ENCODE measurements at places on chromosomes 4 and X. TPM values are rescaled to one million over a fixed set of nuclear protein-coding genes. Genes with fewer than 3 reads are reported as not detected.

DUSP21 gene
- not detected for total RNA-seq

STOX2 gene
- not detected for total RNA-seq

DNA sequence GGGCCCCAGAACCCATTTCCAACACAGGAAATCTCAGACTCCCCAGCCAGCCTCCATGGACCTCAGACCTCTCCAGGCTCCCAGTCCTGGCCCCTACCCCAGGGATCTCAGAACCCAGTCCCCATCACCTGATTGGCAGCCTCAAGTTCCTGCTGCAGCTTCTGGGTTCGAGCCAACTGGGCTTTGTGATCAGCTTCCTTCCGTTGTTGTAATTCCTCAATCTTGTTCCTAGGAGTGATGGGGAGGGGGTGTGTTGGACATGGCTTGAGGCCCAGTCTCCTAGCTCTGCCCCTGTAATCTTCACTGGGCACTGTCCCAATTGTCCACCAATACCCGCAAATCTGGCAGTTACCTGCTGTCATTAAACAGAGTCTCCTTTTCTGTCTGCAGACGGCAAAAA lies 12.6 kb downstream of the GRIPAP1 start:
- H3K4me1 ChIP-seq: no peaks in the 10 kb centered on the region
- H3K27ac ChIP-seq: no peak overlapping the region
- no peak for DNase-seq
- H3K27me3 ChIP-seq: no peaks in the 10 kb centered on the region
- peaks cover 28% of the 10 kb centered on the region for H3K36me3 ChIP-seq

GRCh38 chr4:105951198-105951597 lies 55.9 kb downstream of the NPNT start:
- DNase-seq: no peak
- peaks cover 1% of the 10 kb centered on the region for H3K27me3 ChIP-seq
- H3K36me3 ChIP-seq: no peaks in the 10 kb centered on the region
- no peak overlapping the region for H3K27ac ChIP-seq
- H3K4me3 ChIP-seq: no peak overlapping the region

RNF128 gene
- total RNA-seq: not detected

SSX4B gene
- total RNA-seq: not detected

PABPC5 gene
- not detected for total RNA-seq

ZFP92 gene
- 1.5 TPM for total RNA-seq

DNA sequence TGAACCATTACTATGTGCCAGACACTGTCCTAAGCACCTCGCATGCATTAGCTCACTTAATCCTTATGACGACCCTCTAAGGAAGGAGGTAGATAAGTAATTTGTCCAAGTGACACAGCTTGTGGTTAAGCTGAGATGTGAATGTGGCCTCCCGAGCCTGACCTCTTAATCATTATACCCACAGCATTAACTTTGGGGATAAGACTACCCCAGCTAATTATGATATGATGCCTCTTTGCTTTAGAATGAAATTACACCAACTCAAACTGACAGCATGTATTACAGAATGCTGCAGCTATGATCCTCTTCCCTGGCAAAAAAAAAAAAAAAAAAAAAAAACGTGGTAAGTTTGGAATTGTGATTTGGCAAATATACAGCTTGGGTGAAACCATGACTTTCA lies 53.5 kb downstream of the APBB2 start:
- H3K4me3 ChIP-seq: no peak overlapping the region
- no peaks in the 10 kb centered on the region for H3K36me3 ChIP-seq
- no peak overlapping the region for H3K27ac ChIP-seq
- no peak for DNase-seq
- peaks cover 4% of the 10 kb centered on the region for H3K27me3 ChIP-seq

GRCh38 chr4:138636781-138637180 lies 378.8 kb upstream of the NOCT start:
- no peak overlapping the region for H3K27ac ChIP-seq
- no peaks in the 10 kb centered on the region for H3K27me3 ChIP-seq
- H3K4me3 ChIP-seq: no peak overlapping the region

POU4F2 gene
- total RNA-seq: not detected

SGMS2 gene
- total RNA-seq: 0.76 TPM

GRCh38 chr4:23654791-23655190 lies 235.1 kb downstream of the PPARGC1A start:
- no peaks in the 10 kb centered on the region for H3K27me3 ChIP-seq
- H3K27ac ChIP-seq: no peak overlapping the region
- no peak overlapping the region for H3K4me3 ChIP-seq
- H3K36me3 ChIP-seq: no peaks in the 10 kb centered on the region
- DNase-seq: no peak

PDLIM3 gene
- total RNA-seq: not detected

DNA sequence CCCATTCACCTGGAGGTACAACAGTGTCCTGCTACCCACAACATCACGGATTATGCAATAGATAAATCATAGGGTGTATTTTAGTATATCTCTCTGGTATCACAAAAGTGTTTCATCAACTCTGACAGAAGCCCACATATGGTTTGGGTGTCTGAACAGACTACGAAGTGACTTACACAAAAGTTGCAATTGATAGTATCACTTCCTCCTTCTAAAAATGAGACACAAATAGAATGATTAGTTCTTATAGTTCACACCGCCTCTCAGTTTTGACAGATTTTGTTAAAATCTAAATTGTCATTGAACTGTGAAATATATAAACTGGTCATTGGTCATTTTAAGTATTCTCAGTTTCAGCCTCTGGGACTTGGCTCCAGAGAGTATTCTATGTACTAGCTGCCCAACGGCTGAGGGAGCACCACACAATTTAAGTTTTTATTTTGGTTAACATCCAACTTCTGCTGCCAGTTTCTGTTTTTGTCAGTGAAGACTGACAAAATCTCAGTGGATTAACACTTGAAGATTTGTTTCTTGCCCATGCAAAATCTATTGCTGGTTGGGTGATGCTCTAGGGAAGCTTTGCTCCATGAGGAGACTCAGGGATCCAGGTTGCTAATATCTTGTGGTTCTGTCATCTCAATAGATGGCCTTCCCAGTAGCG lies 113.8 kb upstream of the PUDP start:
- no peak for DNase-seq
- no peak overlapping the region for H3K4me3 ChIP-seq
- peaks cover 22% of the 10 kb centered on the region for H3K36me3 ChIP-seq
- H3K4me1 ChIP-seq: no peaks in the 10 kb centered on the region

- H3K36me3 ChIP-seq: no peaks in the 10 kb centered on the region
- H3K27me3 ChIP-seq: peaks cover 2% of the 10 kb centered on the region
- DNase-seq: no peak
- H3K4me3 ChIP-seq: no peak overlapping the region
- no peak overlapping the region for H3K27ac ChIP-seq
Observed at GRCh38 chr4:90051999-90052398, 75.2 kb upstream of the CCSER1 start.

DNA sequence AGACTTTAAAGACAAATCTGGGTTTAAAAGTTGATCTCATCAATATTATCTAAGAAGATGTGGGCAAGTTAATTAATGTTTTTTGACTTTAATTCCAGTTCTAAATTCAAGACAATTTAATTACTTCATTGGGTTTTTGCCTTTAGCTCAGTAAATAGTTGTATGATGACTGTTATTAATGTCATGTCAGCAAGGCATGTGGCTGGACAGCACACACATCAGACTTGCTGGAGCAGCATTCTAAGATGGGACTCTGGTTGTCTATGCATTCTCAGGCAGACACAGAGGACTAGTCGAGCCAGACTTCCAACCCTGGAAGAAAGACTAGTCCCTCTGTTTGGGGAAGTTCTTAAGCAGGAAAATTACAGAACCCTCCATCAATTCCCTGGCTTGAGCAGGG lies 180.7 kb upstream of the GK2 start:
- no peak for DNase-seq
- no peaks in the 10 kb centered on the region for H3K4me1 ChIP-seq
- no peak overlapping the region for H3K27ac ChIP-seq
- no peak overlapping the region for H3K4me3 ChIP-seq

GRCh38 chr4:186954509-186954908 lies 230.9 kb upstream of the FAT1 start:
- no peak overlapping the region for H3K4me3 ChIP-seq
- DNase-seq: no peak
- no peaks in the 10 kb centered on the region for H3K4me1 ChIP-seq
- no peak overlapping the region for H3K27ac ChIP-seq
- no peaks in the 10 kb centered on the region for H3K27me3 ChIP-seq
- H3K36me3 ChIP-seq: no peaks in the 10 kb centered on the region

GRCh38 chr4:151922306-151922705 lies 161.5 kb upstream of the GATB start:
- peaks cover 8% of the 10 kb centered on the region for H3K4me1 ChIP-seq
- H3K4me3 ChIP-seq: no peak overlapping the region
- DNase-seq: peak; percentile 24
- no peaks in the 10 kb centered on the region for H3K36me3 ChIP-seq
- no peak overlapping the region for H3K27ac ChIP-seq

GRCh38 chr4:98601708-98602107 lies 56.7 kb downstream of the TSPAN5 start:
- peaks cover 12% of the 10 kb centered on the region for H3K36me3 ChIP-seq
- no peaks in the 10 kb centered on the region for H3K27me3 ChIP-seq
- peaks cover 55% of the 10 kb centered on the region for H3K4me1 ChIP-seq

ERCC6L gene
- total RNA-seq: 10.5 TPM

GRCh38 chr4:114312338-114312737 lies 286.3 kb upstream of the UGT8 start:
- no peaks in the 10 kb centered on the region for H3K36me3 ChIP-seq
- DNase-seq: no peak
- H3K27ac ChIP-seq: no peak overlapping the region
- no peaks in the 10 kb centered on the region for H3K27me3 ChIP-seq
- H3K4me3 ChIP-seq: no peak overlapping the region

GRCh38 chr4:8722556-8722955 lies 130.0 kb downstream of the CPZ start:
- H3K36me3 ChIP-seq: no peaks in the 10 kb centered on the region
- no peaks in the 10 kb centered on the region for H3K27me3 ChIP-seq
- no peaks in the 10 kb centered on the region for H3K4me1 ChIP-seq
- DNase-seq: no peak
- H3K4me3 ChIP-seq: no peak overlapping the region
- H3K27ac ChIP-seq: no peak overlapping the region

MAGEB10 gene
- total RNA-seq: not detected

DNA sequence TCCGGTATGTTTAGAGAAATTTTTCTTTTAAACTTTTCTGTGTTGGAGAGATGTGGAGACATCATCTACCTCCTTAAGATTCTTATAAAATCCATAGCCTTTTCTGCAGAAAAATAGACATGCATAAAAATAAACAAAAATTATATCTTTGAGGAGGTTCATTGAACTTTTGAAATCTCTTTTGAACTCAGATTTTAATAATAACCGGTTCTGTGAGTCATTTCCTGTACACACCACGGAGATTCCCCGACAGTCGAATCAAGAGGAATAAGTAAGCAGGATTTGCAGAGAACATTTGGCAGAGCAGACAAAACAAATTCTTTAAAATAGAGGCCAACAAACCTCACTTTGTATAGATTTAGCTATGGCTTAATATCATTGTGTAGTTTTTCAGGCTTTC lies 918.7 kb upstream of the POU3F4 start:
- H3K36me3 ChIP-seq: no peaks in the 10 kb centered on the region
- no peak overlapping the region for H3K4me3 ChIP-seq
- no peaks in the 10 kb centered on the region for H3K27me3 ChIP-seq
- no peak for DNase-seq
- H3K4me1 ChIP-seq: no peaks in the 10 kb centered on the region

GRCh38 chr4:38867478-38868058 lies at the start of gene FAM114A1:
Gene FAM114A1, plus strand, starts transcription at chr4:38867806. Its CDS starts 10,273 bp downstream, at chr4:38878079.
- peaks cover 27% of the 10 kb centered on the region for H3K27me3 ChIP-seq
- peak within 1 kb of the TSS; percentile 59 for H3K4me3 ChIP-seq
- no peaks in the 10 kb centered on the region for H3K36me3 ChIP-seq
- H3K4me1 ChIP-seq: peaks cover 7% of the 10 kb centered on the region
- DNase-seq: peak; percentile 33

GRCh38 chrX:124223524-124223923 lies 108.9 kb upstream of the TEX13D start:
- peak overlapping the region; percentile 31 for H3K27ac ChIP-seq
- H3K36me3 ChIP-seq: no peaks in the 10 kb centered on the region
- H3K4me3 ChIP-seq: peak overlapping the region; percentile 34

GRCh38 chrX:24415921-24416320 lies 49.2 kb upstream of the PDK3 start:
- no peak for DNase-seq
- H3K27me3 ChIP-seq: no peaks in the 10 kb centered on the region
- H3K4me3 ChIP-seq: no peak overlapping the region
- H3K27ac ChIP-seq: no peak overlapping the region
- no peaks in the 10 kb centered on the region for H3K36me3 ChIP-seq

DNA sequence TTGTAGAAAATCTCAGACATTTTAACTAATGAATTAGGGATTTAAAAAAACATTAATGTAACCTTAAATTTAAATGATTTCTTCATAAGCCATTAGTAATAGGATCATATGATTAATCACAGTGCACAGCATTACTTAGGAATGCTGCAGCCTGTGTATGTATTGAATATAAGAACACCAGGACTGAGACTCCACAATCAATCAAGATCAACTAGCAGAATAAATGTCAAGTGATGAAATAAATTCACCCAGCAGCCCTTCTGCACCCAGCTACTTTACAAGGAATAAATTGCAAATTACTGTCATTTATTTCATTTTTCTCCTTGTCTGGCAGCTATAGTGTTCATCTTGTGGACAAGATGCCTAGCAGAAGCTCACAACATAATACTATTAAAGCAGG lies 46.5 kb downstream of the NEIL3 start:
- H3K27me3 ChIP-seq: no peaks in the 10 kb centered on the region
- H3K36me3 ChIP-seq: peaks cover 8% of the 10 kb centered on the region
- no peak overlapping the region for H3K27ac ChIP-seq
- no peaks in the 10 kb centered on the region for H3K4me1 ChIP-seq
- DNase-seq: no peak

STARD8 gene
- total RNA-seq: 0.57 TPM

CCNA2 gene
- total RNA-seq: 100 TPM

- no peak for DNase-seq
- no peak overlapping the region for H3K4me3 ChIP-seq
- no peaks in the 10 kb centered on the region for H3K27me3 ChIP-seq
- peak overlapping the region; percentile 45 for H3K27ac ChIP-seq
- H3K4me1 ChIP-seq: peaks cover 73% of the 10 kb centered on the region
Observed at GRCh38 chrX:154063234-154063633, 34.3 kb downstream of the MECP2 start.

- no peak overlapping the region for H3K4me3 ChIP-seq
- H3K4me1 ChIP-seq: peaks cover 20% of the 10 kb centered on the region
- H3K27ac ChIP-seq: no peak overlapping the region
- no peak for DNase-seq
- no peaks in the 10 kb centered on the region for H3K27me3 ChIP-seq
Observed at GRCh38 chrX:100677611-100678181, 33.7 kb downstream of the SRPX2 start.

- H3K36me3 ChIP-seq: no peaks in the 10 kb centered on the region
- DNase-seq: no peak
- H3K27me3 ChIP-seq: peaks cover 2% of the 10 kb centered on the region
- H3K4me3 ChIP-seq: no peak overlapping the region
- H3K4me1 ChIP-seq: no peaks in the 10 kb centered on the region
- no peak overlapping the region for H3K27ac ChIP-seq
Observed at GRCh38 chrX:130301977-130302376, 33.3 kb upstream of the ZNF280C start.

- H3K27me3 ChIP-seq: peaks cover 2% of the 10 kb centered on the region
- H3K4me3 ChIP-seq: no peak overlapping the region
- no peak overlapping the region for H3K27ac ChIP-seq
- no peak for DNase-seq
Observed at GRCh38 chr4:128444544-128445302, 157.1 kb upstream of the PGRMC2 start.

- no peaks in the 10 kb centered on the region for H3K36me3 ChIP-seq
- DNase-seq: no peak
- no peak overlapping the region for H3K27ac ChIP-seq
- no peak overlapping the region for H3K4me3 ChIP-seq
Observed at GRCh38 chrX:69234624-69235023, 69.4 kb upstream of the PJA1 start.

PLAC8 gene
- 16.9 TPM for total RNA-seq

Measured in activated CD4-positive, alpha-beta memory T cell treated with anti-CD3 and anti-CD28 coated beads for 36 hours (primary cell).